Keratinocyte (primary cell): ENCODE measurements at places on chromosomes 16 and 17.

GRCh38 chr17:33572615-33573014 lies 279.5 kb upstream of the ASIC2 start:
- DNase-seq: no peak

DNA sequence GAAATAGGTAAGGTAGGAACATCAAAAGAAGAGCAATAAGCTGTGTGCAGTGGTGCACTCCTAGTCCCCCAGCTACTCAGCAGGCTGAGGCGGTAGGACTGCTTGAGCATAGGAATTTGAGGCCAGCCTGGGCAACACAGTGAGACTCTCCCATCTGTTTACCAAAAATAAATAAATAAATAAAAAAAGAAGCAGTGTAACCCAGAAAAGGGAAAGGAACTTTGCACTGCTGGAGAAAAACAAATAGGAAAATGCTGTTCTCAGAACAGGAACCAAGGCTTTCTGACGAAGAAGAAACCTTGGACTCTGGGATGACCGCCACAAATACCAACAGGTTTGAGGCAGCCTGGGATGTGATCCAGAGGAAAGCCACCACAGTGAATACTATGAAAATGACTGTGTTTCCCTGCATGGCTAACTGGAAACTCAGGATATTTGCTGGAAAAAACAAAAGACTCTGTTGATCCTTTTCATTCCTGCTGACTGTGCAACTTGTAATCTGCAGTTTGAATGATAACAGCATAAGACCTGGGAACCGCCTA lies 41.2 kb downstream of the TTC19 start:
- DNase-seq: no peak

DNA sequence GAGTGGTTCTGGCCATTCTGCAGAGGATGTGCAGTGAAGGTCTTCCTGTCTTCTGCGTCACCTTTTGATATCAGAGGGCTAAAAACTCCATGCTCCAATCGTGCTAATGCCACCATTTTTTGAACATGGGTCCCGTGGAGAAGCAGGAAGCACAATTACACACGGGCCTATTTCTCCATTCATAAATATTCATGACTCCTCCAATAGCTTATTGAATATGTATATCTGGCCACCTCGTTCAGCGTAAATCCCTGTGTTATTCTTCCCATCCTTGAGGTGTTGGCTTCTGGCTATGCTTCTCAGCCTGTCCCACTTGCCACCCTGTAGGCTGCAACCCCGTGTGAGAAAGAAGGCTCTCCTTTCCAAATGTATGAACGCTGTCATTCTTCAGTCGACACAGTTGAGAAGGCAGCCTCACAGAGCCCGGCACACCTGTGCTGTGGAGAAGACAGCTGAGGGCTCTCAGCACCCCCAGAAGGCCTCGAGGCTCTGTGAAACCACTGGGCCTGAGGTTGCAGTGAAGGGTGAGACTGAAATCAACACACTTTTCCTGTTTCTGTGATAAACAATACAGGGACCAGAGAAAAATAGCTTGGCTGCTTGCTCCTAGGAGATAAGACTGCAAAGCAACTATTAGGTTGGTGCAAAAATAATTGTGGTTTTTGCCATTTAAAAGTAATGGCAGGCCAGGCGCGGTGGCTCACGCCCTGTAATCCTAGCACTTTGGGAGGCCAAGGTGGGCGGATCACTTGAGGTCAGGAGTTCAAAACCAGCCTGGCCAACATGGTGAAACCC lies 4.9 kb upstream of the ANKRD40CL start:
- DNase-seq: no peak

DNA sequence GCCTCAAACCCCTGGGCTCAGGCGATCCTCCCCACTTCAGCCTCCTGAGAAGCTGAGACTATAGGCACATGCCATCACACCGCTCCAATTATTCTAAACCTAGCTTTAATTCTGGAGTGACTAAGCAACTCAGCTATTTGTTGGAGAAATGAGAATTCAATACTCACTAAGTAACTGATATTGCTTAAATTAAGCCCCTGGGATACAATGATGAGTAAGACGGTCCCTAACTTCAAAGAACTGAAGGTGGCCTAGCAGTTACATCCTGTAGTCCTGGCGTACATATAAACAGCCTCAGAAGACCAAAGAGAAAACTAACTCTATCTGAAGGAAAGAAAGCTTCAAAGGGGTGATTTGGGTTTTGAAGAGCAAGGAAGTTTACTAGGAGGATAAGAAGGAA lies 25.0 kb downstream of the XPO6 start:
- no peak for DNase-seq

DNA sequence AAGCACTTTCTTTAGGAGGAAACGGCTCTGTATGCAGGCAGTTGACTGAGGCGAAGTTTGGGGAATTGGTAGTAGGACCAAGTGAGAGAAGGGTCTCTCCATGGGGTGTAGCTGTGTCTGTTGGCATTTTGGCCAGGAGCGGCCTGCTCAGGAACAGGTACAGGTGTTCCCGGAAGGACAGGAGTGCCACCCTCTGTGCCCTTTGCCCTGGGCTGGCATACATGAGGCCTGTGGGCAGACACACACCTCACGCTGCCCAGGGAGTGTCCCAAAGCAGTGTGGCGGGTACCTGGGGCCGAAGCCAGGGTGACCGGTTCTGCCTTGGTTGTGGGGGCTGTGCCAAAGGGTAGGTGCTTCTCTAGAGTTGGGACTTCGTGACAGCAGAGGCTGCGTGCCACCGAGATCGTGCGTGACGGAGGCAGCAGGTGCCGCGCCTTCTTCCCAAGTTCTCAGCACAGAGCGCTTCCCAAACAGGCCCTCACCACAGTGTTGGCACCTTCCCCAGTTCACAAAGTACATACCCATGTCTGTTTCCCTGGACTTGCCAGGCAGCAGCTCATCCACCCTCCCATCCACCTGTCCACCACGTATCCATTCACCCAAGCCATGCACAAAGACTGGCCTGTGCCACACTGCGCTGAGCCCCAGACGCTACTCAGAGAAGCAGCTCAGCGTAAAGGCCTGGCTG lies 19.9 kb upstream of the TCF25 start:
- DNase-seq: no peak

DNA sequence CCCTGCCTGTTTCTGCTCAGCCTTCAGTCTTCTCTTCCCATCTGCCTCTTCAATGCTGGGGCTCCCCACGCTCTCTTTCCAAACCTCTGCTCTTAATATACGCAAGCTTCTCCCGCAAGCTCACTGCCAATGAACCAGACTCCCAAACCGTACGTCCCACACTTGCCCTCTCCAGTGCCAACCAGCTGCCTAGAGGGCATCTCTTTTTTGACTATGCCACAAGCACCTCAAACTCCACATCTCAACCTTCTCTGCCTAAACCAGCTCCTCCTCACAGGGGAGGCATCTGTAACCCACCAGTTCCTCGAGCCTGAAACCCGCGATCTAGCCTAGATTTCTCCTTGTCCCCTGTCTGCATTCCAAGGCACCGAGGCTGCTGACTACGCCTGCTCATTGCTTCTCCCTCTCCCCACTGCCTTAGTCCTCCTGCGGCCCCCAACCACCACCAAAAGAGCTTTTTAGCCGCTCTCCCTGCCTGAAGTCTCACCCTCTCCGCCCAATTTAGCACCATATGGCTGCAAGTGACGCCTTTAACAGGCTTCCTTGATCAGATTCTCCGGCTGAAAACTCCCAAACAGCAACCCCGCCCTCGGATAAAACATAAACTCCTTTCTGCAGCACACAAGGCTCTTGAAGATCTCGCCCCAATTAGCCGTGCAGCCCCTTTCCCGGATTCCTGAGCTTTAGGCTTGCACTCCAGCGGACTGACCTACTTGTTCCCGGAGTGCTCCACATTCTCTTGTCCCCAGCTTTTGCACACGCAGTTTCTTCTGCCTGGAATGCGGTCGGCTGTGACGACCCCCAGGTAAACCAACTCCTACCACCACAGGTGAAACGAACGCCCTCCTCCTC lies 1.5 kb downstream of the GGA2 start:
- DNase-seq: no peak

DNA sequence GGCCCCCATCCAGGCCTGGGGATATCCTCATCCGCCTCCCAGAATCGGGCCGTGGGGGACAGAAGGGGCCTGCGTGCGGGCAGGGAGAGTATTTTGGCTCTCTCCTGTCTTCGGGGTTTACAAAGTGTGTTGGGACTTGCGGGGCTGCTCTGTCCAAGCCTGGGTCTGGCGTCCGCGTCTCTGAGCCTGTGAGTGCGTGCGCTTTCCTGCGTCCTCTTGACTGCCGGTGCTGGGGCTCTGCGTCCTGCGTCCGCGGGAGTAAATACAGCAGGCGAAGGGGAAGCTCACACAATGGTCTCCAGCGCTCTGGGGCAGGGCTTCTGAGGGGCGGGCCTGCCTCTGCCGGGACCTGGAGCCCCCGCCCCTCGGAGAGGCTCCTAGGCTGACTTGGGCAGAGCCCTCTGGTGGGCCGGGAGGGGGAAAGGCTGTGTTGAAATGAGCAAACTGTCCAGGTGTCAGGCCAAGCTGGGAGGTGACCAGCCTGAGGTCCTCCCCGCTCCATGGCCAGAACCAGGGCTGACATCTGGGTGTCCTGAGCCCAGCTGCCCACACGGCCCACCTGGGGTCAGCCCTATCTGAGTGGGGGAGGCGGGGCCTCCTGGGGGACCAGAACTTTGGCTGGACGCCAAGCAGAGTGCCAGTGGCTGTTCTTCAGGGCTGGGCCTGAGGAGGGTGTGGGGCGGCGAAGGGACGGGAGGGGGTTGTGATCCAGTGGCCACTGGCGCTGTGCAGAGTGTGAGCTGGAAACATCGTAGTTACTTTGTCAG lies 233.6 kb downstream of the SEC14L1 start:
- DNase-seq: no peak

DNA sequence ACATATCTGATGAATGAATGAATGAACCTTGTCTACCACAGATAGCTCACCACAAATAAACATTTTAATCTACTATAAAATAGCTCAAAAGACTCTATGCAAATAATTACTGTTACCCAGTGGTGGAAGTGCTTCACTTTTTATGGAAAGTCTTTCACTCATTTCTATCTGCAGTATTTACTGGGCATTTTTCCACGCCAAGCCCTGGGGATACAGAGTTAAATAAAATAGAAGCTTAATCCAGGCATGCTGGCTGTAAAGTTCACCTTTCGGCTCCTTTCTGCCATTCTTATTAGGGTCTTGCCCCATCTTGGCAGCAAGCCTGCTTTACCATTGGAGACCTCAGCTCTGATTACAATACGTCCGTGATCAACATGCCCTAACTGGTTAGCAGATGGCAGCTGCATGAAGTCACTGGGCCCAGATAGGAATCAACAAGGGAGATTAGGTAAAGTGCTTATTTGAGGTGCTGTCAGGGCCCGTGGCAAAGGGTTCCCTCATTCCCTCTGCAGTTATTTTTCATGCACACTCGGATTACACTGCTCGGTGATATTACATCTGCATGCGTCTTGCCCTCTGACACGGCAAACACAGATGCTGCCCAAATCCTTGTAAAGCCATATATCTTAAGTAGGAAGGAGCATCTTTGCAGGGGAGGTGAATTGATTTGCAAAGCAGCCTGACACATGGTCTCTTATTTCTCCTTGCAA lies 648.9 kb downstream of the WWOX start:
- DNase-seq: no peak

DNA sequence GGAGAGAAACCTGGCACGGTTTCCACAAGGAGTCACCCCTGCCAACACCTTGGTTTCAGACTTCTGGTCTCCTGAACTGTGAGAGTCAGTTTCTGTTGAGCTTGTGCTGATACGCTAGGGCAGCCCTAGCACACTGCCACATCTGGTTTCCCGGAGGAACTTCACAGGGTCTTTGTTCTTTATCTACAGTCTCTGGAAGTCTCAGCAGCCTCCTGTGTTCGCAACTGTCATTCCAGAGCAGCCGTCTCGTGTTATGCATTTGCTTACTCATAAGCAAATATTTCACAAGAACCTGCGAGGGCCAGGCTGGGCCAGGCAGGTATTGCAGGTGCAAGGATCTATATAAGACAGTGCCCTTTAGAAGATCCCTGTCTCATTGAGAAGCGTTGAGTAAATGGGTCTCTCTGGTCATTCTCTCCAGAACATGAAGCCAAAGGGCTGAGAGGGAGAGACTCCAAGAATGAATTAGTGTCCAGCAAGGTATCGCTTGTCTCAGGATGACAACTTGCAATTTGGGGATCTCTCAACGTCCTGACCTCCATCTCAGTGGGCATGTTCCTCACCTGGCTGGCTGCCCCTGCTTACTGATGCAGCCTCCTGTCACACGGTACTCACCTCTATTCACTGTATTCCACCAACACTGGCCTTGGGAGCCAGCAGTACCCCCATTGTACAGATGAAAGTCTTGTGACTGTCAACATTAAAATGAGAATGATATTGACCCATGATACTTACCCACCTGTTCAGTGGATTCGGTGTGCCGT lies 141.2 kb downstream of the WWOX start:
- no peak for DNase-seq

DNA sequence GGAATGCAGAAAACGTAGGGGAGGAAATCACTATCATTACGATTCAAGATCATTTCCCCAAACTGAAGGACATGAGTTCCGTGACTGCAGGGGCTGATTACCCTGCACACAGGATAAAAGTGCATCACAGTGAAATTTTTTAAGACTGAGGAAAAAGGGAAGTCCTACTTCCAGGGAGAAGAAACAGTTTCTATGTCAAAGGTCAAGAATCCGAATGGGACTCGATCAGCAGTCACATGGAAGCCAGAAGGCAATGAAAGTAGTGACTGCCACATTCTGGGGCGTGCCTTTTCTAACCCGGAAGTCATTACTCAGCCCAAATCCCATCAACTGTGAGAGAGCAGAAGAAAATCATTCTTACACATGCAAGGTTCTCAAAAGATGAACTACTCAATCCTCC lies 12.1 kb downstream of the ZZEF1 start:
- no peak for DNase-seq

DNA sequence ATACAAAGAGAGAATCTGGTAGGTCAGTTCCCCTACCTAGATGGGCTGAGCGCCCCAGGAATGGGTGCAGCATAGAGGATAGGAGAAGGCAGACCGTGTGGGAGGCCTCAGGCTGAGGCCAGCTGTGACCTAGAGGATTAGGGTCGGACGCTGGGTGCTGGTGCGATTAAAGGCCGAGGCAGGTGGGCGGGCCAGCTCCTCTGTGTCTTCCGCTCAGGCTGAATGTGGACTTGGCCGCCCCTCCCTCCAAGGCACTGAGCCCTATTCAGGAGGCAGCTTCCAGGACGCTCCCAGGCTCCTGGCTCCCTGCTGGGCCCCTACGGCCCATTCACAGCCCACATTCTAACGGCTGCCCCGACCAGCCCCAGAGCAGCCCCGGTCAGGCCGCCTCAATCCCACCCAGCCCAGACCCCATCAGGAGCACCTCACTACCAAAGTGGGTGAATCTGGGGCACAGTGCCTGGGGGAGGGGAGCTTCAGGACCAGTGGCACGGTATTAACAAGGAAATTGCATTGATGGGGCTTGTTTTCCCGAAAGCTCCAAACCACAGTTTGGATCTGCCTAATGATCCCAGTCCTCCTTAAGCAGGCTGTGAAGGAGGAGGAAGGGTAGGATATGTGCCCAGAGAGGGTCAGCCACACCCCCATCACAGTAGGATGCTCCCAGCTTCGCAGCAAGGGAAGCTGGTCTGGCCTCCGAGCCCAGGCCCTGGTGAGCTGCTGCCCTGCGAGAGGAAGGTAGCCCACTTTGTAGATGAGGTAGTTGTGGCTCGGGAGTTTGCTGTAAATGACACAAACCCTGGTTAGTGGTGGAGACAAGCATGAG lies 14.5 kb downstream of the RHBDL3 start:
- DNase-seq: no peak
